Activated T-cell treated with anti-CD3 and anti-CD28 coated beads for 4 hours (primary cell): ENCODE measurements at places on chromosomes 4 and X.

GRCh38 chr4:172980219-172980618 lies 188.4 kb upstream of the GALNT7 start:
- no peak for DNase-seq

GRCh38 chrX:68018248-68019203 lies 414.8 kb downstream of the OPHN1 start:
- no peak for DNase-seq

GRCh38 chr4:125421547-125421946 lies 106.8 kb downstream of the FAT4 start:
- no peak for DNase-seq

DNA sequence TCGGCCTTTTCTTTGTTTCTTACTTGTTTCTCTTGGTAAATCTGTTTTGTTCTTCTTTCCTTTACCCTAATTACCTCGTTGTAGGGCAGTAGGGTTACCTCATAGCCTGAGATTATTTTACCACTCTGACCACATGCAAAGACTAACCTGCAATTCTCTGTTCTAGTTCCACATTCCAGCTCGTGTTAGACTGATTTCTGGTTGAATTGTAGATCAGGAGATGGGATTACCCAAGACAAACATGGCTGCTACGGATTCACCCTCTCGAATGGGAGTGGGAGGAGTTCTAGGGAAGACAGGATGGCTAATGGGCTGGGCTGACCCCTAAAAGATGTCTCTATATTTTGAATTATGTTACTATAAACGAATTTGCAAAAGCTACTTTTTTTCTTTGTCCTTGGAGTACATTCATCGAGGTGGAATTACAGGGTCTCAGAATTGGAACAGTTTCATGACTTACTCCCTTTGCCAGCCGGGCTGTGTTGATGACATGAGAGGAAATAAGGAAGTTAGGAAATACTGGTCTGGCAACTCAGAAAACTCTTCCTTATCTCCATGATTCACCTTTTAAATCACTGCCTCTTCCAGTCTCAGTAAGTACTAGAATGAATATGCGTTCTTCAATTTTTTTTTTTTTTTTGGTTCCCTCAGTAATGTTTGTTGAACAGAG lies 36.7 kb upstream of the FBXW7 start:
- no peak for DNase-seq

- DNase-seq: no peak
Measured at GRCh38 chr4:186687265-186687664, 36.4 kb downstream of the FAT1 start.

GRCh38 chrX:41435708-41436107 lies 11.4 kb upstream of the NYX start:
- no peak for DNase-seq

DNA sequence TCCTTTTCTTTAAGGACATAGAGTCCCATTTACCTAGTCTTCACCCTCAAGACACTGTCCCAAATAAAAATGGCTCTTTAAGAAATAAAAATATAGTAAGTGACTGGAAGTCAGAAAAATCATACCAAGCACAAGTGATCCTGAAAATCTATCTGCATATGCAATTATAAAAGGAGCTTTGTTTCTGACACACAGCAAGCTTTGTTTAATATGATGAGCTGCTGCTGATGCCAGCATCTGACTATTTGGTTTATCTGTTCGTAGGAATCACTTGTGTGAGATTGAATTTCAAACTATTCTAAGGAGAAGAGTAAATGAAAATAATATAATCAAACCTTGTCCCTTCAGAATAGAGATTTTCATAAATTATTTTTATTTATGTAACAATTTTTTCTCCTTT lies 332.4 kb downstream of the PCDH7 start:
- DNase-seq: no peak

DNA sequence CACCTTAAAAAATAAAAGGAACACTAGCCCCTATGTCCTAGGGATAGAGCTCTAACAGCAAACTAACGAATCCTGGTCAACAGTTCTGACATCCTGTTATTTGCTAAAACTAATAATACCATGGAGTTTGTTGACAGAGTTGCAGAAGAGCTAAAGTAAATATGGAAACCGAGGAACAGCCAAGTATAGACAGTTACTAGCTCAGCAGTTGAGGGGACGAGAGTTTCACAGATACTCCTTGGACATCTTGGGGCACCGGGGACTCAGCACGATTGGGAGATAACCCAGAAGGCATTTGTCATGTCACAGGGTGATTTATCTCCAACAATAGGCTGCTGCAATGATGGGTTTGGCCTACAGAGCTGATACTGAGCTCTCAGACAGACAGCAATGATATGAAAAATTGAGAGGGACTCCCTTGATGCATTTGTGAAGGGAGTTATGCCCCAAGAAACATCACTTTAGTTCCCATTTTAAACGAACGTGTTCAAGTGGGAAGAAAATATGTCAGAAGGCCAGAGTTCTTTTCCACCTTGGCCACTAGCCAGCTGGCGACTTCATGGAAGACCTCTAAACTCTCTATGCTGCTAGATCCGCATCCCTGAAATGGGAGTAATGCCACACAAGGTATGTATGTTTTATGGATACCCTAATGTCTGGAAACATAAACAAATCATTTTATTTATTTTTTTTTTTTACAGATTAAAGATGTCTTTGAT lies 48.6 kb downstream of the TSC22D3 start:
- no peak for DNase-seq

- no peak for DNase-seq
Measured at GRCh38 chr4:187993827-187994226, 1.7 kb upstream of the ZFP42 start.

- DNase-seq: no peak
Measured at GRCh38 chr4:41319553-41319952, 62.8 kb downstream of the UCHL1 start.

GRCh38 chr4:121698236-121698671 lies 1.5 kb upstream of the ANXA5 start:
- no peak for DNase-seq

- DNase-seq: no peak
Measured at GRCh38 chrX:30880058-30880457, 9.0 kb downstream of the TAB3 start.

DNA sequence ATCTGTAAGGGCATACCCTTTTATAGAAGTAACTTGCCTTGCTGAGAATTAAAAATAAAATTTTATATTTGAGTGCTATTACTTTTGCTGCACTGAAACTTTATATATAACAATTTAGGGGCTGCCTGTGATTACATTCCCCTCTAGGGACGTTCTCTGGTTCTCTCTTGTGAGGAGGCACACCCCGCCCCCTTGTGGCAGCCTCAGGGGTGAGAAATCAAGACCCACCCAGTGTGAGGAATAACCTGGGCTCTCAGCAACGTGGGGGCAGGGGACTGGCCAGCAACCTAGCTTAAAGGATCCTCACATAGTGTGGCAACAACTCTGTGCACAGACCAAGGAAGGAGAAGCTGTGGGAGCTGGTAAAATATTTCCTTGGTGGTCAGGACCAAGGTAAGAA lies 43.7 kb downstream of the MAGEA9 start:
- DNase-seq: peak; percentile 19

GRCh38 chr4:113444386-113444785 lies 317.2 kb downstream of the CAMK2D start:
- no peak for DNase-seq

- DNase-seq: no peak
Measured at GRCh38 chrX:136193771-136194170, 46.4 kb downstream of the FHL1 start.

DNA sequence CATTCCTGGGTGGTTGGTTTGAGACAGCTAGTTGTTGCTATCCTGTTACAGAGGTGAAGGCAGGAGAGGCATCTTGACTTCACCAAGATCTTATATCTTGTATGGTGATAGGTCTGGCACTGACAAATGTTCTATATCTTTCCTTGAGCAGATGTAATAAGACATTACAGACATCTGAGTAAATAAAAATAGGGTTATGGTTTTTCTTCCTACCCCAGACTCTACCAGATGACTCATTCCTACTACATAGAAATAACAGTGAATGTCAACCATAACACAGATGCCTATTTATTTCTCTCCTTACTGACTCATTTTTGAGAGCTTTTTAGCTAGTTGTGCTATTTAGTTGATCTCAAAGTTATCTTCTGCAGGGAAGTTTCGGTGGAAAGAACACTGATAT lies 21.9 kb downstream of the HNRNPH2 start:
- DNase-seq: no peak

DNA sequence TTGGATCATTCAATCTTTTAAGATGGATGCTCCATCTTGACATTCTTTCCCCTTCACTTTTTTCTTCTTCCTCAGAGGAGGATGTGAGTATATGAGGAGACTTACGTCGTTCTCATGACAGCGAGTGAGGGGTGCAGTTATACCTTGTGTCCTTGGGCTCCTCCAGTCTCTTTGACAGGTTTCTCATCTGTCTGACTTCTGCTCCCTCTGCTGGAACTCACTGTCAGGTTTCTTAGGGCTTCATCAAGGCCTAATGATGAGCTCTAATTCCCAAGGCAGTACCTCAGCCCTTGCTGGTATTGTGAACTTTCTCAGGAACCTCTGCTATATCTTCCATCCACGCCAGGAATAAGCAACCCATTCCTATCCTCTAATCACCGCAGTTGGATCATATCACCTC lies 237.8 kb upstream of the ADGRL3 start:
- DNase-seq: no peak

DNA sequence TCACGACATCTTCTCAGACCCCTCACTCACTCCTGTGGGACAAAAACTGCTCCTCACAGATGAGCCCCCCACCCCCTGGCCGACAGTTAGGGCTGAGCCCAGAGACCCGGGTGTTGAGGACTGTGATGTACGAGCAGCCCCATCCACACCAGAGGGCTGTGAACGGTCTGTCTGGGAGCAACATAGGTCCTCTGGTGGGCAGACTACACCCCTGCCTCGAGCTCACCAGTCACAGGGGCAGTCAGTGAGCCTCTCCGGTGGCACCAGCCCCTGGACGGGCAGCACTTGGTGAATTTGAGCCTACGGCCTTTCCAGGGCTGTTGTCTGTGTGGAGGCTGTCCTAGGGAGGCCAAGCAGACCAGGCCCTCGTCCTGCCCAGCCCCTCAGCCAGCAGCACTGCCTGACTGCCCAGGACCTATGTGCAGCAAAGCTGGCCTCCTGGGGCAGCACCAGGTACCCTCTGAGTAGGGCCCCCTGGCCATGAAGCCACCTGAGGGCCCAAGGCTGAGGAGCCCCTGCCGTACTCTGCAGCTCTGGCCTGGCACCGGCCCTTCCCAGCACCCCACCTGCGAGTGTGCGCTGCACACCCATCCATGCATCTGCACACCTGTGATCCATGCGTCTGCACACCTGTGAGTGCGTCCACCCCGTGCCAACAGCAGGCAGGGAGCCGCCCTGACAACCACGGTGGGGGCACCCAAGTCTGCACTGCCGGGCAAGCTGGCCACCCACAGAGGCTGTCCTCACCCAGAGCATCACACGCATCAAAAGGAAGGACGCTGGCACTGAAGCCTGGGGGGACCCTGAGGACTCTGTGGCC lies 111.6 kb upstream of the NKX1-1 start:
- no peak for DNase-seq

GRCh38 chrX:15334561-15334960 lies 762 bp downstream of the PIGA start:
- DNase-seq: no peak

- DNase-seq: no peak
Measured at GRCh38 chrX:123983240-123983639, 21.7 kb downstream of the STAG2 start.

DNA sequence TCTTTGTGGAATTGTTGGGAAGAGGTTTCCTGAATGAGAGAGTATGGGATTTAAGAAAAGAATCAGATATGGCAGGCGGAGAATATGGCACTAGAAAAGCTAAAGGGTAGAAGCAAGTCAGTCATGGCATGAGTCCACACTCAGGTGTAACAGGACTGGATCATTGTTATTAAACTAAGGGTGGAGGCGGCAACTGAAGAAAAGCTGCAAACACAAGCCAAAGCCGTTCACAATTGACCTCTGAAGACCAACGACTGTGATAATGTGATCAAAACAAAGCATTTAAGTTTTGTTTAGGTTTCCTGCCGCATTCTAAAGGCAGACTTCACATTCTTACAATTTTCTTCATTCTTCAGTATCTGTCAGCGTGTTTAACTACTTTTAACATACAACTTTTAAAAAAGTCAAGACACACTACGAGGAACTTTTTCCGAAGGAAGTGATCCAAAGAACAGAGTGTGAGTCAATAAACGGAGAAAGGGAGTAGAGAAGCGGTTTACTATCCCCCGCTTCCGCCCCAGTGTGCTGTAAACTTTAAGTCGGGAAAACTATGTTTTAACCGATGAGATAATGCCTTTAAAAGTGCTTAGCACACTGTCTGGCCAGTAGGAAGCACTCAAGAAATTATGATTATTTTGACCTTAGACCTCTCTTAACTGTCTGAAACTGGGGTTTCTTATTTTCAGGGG lies 909 bp upstream of the SLAIN2 start:
- DNase-seq: no peak

DNA sequence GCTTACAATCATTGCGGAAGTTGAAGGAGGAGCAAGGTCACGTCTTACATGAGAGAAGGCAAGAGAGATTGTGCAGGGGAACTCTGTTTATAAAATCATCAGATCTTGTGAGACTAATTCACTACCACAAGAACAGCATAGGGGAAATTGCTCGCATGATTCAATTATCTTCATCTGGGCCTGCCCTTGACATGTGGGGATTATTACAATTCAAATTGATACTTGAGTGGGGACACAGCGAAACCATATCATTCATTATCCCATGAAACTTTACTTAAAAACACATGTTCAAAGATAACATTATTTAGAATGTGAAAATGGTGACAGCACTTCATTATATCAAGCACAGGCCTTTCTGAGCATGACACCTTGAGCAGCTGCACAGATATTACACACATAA lies 1087.8 kb downstream of the C4orf33 start:
- DNase-seq: no peak

DNA sequence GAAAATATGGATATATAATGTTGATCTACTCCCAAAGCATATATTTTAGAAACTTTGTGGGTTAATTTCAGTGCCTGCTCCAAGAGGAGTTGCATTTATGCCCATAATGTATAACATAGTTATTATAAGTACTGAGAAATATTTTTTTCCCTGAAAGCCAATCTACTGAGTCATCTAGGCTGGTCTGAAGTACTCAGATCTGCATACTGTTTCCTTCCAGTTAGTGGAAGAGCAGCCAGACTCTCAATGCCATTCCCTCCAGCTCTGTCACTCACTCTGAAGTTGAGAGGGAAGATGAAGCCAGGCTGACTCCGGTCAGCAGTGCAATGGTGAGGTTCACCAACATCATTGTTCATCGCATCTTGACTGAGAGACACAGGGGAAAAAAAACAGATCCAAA lies 505.1 kb downstream of the PPARGC1A start:
- no peak for DNase-seq

DNA sequence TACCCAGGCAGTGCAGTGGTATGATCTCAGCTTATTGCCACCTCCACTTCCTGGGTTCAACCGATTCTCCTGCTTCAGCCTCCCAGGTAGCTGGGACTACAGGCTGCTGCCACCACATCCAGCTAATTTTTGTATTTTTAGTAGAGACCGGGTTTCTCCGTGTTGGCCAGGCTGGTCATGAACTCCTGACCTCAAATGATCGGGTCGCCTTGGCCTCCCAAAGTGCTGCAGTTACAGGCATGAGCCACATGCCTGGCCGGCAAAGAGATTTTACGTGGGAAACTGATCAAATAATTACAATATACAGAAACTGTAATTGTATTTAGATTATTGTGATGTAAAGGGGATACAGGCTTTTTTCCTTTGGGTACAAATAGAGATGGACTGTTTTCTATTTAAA lies 33.7 kb downstream of the RBPJ start:
- DNase-seq: no peak

- no peak for DNase-seq
Measured at GRCh38 chrX:129771266-129771995, 8.3 kb upstream of the SASH3 start.
